H4 (cell line): ENCODE measurements at places on chromosomes 3 and 15. TPM values are rescaled to one million over a fixed set of nuclear protein-coding genes. Genes with fewer than 3 reads are reported as not detected.

- DNase-seq = peak; percentile 30
Measured at GRCh38 chr3:156705761-156706616, 31.6 kb downstream of the TIPARP start.

GRCh38 chr3:133914839-133915600 lies 19.3 kb upstream of the RAB6B start:
- DNase-seq = no peak

The GUCA1C gene
- not detected in 2 replicates for total RNA-seq

DNA sequence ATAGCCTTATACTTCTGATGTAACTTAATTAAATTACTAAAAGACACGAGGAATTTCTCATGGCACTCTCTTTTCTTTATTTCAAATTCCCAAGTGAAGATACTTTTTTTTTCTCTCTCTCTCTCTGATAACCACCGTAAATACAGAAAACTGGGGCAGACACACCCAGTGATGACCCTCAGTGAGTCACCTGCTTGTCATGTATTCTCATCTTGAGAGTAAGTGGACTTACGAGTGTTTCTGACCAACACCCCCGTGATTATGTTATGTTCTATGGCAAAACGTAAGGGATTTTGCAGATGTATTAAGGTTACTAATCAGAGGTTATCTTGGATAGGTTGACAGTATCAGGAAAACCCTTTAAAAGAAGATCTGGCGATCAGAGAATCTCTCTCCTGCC lies 348.8 kb upstream of the ZNF717 start:
- DNase-seq = no peak

The SERPINI2 gene
- 0.12 TPM in 1 of 2 replicates, not detected in the other for total RNA-seq

- DNase-seq = no peak
Measured at GRCh38 chr3:188306435-188307005, 152.6 kb downstream of the LPP start.

DNA sequence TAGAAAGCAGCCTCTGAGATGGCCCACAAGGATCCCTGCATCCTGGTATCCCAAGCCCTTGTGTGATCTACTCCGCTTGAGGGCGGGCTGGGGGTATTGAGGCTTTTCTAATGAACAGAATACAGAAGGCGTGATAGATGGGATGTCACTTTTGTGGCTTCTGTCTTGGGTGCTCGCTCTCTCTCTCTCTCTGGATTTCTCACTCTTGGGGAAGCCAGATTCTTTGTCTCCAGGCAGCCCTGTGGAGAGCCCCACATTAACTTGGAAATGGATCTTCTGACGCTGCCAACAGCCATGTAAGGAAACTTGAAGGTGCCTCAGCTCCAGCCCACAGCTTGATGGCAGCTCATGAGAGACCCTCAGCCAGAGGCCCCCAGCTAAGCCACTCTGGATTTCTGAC lies 26.9 kb upstream of the SEC62 start:
- DNase-seq = no peak

GRCh38 chr3:139710212-139710611 lies 32.4 kb upstream of the NMNAT3 start:
- DNase-seq = no peak

The B4GALT4 gene
- total RNA-seq = 25.3 and 30.5 TPM in 2 replicates

GRCh38 chr15:97009031-97009431 lies 678.5 kb downstream of the NR2F2 start:
- peak; percentile 19 for DNase-seq

The RAD51 gene
- total RNA-seq = 8.5 and 13.5 TPM in 2 replicates

DNA sequence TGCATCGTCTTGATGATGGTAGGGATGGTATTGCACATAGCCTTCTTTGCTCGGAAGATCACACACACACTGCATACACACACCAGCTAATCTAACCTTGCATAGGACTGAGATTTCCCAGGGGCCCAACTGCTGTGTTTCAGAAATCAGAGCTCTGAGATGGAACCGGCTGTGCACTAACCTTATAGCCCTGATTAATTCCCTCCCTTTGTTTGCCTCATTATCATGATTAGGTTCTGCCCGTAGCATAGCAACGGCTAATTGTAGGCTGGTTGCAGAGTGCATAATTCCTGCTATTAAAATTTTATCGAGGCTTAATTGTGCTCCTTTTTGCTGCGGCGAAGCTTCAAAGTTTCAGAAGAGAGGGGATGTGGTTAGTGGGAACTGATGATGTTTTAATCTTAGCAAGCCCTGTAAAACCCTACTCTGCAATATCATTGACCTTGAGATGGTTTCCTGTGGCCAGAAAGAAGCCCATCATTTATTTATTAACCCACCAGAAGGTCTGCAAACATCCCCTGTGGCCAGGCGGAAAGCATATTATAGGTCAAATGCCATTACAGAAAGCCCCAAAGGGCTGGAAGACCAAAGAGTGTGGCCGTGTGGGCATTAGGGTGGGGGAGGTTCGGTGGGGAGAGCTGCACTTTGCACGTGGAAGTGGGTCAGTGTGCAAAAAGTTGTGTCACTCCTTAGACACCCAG lies 56.2 kb upstream of the GLCE start:
- no peak for DNase-seq

The HIGD2B gene
- total RNA-seq = not detected in 2 replicates

DNA sequence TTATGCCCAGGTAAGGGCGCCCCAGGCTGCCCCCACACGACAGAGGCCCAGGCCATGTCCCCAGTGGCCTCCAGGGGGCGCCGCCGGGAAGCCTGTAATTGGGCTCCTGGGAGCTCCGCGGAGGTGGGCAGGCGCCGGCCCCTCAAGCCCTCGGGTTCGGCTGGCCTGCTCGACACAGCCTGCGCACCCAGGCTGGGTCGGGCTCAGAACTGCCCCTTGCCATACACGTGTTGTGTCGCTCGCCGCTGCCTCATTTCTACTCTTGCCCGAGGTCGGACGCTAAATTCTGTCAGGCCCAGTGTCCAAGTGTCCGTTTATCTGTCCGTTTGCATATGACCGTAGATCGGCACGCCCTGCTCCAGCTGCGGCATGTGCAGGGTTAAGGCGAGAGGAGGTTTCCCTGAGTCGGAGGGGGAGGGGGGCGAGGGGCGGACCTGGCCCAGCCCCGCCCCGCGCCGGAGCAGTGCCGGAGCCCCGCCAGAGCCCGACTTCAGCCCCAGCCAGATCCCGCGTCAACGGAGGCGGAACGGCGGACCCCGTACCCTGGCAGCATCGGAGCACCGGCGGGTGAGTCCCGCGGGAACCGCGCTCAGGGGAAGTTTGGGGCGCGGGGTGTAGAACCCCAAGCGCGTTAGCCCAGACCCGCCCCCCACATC lies at the start of gene KLHDC8B:
Gene KLHDC8B (plus strand): TSS at position 480 of the 656 bp plus-strand sequence. CDS start 1,172 bp downstream, outside the sequence.
- peak; percentile 28 for DNase-seq

DNA sequence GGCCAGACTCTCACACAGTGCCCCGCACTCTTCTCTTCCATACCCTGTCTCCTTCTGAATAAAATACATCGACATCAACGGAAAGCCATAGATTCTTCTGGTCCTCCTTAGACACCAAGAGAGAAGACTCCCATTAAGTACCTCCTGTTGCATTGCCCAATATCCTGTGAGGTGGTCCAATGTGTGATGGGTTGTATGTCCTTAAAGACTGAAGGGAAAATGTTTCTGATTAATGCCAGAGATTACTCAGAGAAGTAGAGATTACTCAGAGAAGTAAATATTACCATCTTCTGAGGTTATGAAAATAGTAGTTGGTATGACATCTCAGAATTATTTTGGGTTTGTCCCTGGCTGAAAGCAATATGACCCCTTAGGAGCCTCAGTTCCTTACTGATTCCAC lies 60.8 kb upstream of the GALNT15 start:
- DNase-seq = no peak

The NCEH1 gene
- 14.0 and 19.8 TPM in 2 replicates for total RNA-seq

The C3orf70 gene
- total RNA-seq = 1.3 and 2.8 TPM in 2 replicates

GRCh38 chr3:61157414-61157813 lies 93.8 kb downstream of the FHIT start:
- no peak for DNase-seq

GRCh38 chr3:171066206-171066605 lies 39.7 kb upstream of the SLC2A2 start:
- no peak for DNase-seq

The WDR93 gene
- total RNA-seq = 0.35 TPM in 1 of 2 replicates, not detected in the other

DNA sequence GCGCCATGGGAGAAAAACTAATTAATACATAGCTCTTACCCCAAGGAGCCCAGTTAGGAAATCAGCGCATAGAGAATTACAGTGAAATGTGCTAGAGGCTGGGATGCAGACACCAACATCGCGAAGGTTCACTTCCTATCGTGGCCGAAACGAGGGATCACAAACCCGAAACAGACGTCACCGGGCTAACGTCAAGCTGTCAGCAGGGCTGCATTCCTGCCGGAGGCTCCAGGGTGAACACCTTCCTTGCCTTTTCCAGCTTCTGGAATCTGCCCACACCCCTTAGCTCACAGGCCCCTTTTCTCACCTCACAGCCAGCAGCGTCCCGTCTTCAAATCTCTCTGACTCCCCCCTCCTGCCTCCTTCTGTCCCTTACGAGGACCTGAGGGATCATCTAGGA lies 13.0 kb downstream of the GP5 start:
- no peak for DNase-seq

The NOX5 gene
- total RNA-seq = not detected in 2 replicates

The GOLGA6A gene
- not detected in 2 replicates for total RNA-seq

The PXK gene
- total RNA-seq = 41.7 and 48.8 TPM in 2 replicates

The TUSC7 gene
- not detected in 2 replicates for total RNA-seq

The STRC gene
- 0.08 TPM in 1 of 2 replicates, not detected in the other for total RNA-seq

The ARPP21 gene
- total RNA-seq = 0.41 TPM in 1 of 2 replicates, not detected in the other

DNA sequence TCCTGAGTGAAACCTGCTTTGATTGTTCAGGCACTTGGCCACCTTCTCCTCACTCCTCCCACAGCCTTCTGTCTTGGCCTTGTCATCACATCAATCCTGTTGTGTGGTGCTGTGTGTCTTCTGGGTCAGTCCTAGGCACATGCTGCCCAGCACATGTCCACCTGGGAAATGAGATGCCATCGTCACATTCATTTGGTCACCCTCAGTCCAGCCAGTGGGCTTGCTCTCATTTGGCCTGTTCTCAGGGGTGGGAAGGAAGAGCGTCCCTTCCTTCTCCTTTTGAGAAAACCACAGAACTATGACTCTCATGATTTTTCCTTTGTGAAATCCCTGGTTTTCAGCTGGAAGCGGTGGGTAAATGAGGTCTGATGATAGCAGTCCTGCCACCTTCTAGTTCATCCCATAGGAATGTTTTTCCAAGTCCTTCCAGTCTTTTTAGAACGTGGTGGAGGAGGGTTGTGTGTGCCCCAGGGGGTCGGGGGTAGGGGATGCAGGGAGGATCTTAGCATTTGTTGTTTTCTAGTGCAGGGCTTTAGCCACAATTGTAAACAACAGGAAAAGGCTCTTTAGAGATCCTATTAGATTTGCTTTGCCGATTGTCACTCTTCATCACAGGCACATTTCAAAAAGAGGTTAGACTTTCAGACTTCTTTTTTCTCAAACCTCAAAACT lies 8.4 kb upstream of the PLA1A start:
- no peak for DNase-seq

The OSBPL10 gene
- 8.3 and 20.4 TPM in 2 replicates for total RNA-seq
